Neural progenitor cell (in vitro differentiated cells): ENCODE measurements at places on chromosomes 3 and 15. TPM values are rescaled to one million over a fixed set of nuclear protein-coding genes. Genes with fewer than 3 reads are reported as not detected.

DNA sequence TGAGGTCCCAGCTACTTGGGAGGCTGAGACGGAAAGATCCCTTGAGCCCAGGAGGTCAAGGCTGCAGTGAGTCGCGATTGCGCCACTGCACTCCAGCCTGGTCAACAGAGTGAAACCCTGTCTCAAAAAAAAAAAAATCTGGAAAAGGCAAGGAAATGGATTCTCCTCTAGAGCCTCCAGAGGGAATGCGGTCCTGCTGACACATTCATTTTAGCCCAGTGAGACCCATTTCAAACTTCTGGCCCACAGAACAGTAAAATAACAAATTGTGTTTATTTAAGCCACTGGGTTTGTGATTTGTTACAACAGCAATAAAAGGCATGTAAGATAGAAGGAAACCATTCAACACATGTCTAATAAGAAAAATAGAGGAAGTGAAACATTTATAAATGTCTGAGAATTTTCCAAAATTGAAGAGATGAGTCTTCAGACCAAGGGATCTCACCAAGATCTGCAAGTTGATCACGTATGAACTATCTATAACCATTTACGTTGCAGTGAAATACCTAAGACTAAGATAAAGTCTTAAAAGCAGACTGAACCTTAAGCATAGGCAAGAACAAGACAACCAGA lies at the start of gene HTR3E:
Gene HTR3E, plus strand, starts transcription at position 254 of the 573 bp plus-strand sequence. CDS start 466 bp downstream, outside the sequence.
- DNase-seq, result no peak

GRCh38 chr15:45892182-45892581 lies 257.4 kb downstream of the SQOR start:
- DNase-seq, result no peak

The ZPLD1 gene
- total RNA-seq, result 0.28 and 0.31 TPM in 2 replicates

DNA sequence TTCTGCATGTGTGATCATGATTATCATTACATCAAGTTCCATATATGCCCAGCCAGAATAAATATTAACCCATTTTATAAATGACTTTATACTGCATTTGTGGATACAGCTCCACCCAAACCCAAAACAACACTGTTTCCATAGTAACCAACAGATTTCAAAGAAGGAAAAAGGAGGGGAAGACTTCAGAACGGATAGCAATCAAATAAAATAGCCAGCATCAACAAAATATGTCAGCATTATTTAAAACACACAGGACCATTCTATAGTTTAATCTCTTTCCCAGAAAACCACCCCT lies 114.4 kb downstream of the FOXP1 start:
- DNase-seq, result no peak

GRCh38 chr15:63880744-63881143 lies 47.0 kb upstream of the HERC1 start:
- no peak for DNase-seq

GRCh38 chr15:99850517-99850916 lies 117.3 kb upstream of the LYSMD4 start:
- DNase-seq, result no peak

The GJD2 gene
- not detected in 2 replicates for total RNA-seq

The NUDT16 gene
- 19.1 and 21.9 TPM in 2 replicates for total RNA-seq

The KCNMB2 gene
- total RNA-seq, result 0.12 TPM in 1 of 2 replicates, not detected in the other

DNA sequence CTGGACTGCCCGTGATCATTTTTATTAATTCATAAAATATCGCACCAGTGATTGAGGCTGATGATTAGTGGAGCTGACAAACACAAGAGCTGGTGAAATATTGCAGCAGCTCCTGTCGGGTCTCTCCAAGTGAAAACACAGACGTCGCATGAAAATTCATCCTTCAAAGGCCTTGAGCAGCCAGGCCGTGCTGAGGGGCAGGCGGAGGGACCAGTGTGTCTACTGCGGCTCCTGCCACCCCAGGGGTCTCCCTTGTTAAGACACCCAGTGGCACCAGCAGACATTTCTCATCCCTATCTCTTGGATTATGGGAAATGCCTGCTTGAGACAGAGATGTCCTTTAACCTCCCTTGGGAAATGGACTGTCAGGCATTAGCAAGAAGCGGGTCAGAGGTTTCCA lies 289.4 kb upstream of the TLE3 start:
- no peak for DNase-seq

DNA sequence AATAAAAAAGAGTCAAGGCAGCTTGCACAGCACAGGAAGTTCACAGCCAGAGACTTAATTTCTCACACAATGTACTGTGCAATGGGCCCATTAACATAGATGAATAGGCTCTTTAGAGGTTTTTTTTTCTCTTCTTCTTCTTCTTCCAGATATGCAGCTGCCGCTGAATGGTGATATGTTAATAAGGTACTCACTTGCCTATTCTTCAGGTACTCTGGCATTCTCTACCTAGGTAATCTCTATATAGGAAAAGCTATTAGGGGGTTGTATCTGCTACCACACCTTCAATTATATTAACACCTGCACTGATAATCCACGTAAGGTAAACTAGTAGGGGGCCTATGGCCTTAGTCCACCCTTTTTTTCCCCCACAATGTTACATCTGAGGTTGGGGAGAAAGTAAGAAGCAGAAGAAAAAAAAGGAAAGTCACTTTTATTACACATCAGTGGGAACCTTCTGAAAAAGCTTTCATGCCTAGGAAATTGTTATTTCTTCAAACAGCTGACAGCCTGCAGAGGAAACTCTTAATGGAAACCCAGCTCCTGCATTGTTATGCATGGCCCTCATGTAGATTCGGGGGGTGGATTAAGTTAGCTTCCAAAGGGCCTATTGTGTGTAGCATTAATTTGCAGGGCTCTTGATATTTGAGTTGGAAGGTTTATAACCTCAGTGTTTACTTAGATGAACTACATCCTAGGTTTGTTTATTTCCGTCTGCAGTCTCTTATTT lies 525.5 kb downstream of the ZIC1 start:
- DNase-seq, result peak; percentile 80

GRCh38 chr3:52253314-52254304 lies 8.1 kb downstream of the PPM1M start:
- DNase-seq, result no peak

DNA sequence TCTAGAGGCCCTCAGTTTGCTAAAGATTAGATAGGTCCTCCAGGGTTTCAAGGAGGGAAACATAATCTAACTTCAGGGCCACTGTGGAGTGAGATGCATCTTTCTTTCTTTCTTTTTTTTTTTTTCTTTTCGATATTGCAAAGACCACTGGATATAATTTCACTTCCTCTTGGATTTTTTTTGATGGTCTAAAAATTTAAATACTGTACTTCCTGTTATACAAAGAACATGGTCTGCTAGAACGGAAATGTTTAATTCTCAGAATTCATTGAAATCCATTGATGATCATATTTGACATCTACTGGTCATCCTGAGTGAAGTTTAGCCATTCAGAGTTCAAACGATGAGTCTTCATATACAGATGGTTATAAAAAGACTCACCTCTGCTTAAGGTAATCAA lies 808.8 kb upstream of the LMCD1 start:
- DNase-seq, result no peak

The GOLGA8O gene
- not detected in 2 replicates for total RNA-seq

DNA sequence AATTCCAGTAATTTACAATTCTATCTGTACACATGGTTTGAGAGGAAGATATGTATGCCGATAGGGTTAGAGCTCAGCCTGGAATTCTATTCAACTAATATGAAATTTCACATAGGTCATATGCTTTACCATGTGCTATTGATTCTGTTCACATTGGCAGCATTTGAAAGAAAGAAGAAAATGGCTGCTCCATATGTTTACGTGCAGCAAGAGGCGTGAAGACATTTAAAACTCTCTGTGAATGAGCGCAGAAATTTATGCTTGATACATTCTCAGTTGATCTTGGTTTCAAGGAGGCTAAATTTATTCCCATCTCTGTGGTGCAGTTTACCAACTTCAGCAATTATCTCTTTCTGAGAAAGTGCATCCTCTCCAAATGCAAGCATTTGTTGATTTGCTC lies 478.9 kb downstream of the CNTN4 start:
- no peak for DNase-seq

The HIGD2B gene
- not detected in 2 replicates for total RNA-seq

GRCh38 chr3:155664925-155665695 lies 79.8 kb downstream of the PLCH1 start:
- DNase-seq, result peak; percentile 12

DNA sequence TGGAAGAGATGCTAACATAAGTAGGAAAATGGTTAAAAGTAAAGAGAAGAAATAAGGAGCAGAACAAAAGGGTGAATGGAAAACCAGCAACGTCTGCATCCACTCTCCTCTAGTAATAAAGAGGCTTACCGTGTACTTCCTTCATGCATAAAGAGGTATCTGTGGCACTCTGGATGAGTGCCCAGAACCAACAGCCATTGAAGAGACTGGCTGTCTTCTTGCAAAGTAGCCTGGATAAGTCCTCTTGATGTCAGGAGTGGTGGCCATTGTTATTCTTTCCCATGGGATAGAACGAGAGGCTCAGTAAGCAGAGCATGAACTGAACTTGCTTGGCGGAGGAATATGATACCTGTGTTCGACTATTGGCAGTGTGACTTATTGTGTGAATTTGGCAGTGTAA lies 186.2 kb upstream of the RASGRP1 start:
- DNase-seq, result no peak

DNA sequence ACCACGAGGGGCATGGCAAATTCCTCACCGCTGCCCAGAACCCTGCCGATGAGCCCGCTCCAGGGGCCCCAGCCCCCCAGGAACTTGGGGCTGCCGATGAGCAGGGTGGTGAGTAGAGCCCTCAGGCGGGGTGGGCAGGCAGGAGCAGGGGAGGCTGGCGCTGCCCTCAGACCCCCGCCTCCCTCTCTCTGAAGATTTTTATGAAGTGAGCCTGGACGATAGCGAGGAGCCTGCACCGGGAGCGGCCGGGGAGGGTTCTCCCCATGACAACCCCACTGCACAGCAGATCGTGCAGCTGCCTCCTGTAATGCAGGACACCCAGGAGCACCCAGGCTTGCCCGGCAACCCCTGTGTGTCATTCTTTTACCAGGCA lies 56.7 kb upstream of the UBE2Q2 start:
- no peak for DNase-seq

DNA sequence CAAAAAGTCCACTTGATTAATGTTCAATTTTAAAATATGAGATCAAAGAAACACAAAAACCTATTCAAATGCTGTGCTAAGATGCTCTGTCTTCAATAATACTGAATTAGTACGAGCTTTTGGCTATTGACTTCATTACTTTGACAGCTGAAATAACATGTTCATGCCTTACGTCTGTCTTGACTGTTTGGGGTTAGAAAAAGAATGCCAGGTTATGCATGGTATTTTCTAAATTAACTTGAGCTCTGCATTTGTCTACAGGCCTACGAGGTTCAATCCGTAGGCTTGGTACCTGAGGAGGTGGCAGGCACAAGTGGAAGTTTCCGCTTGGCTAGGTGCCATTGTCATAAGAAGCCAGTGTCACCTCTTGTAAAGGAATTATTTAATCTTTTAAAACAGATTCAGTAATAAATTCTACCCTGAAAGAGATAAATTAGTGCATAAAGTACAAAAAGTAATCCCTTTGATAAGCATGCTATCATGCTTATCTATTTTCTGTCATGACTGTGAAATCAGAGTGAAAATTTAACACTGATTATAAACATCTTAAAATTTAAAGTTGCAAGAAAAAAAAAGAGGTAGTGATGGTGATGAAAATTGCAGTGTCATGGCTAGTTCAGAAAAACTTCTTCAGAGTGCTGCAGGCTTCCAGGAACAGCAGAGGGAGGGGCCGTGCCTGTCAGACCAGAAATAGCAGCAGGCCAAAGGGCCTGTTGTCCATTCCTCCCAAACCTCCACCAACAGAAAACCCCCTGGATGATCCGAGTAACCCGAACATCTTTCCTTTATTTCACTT lies 115.7 kb downstream of the ARRDC4 start:
- no peak for DNase-seq

DNA sequence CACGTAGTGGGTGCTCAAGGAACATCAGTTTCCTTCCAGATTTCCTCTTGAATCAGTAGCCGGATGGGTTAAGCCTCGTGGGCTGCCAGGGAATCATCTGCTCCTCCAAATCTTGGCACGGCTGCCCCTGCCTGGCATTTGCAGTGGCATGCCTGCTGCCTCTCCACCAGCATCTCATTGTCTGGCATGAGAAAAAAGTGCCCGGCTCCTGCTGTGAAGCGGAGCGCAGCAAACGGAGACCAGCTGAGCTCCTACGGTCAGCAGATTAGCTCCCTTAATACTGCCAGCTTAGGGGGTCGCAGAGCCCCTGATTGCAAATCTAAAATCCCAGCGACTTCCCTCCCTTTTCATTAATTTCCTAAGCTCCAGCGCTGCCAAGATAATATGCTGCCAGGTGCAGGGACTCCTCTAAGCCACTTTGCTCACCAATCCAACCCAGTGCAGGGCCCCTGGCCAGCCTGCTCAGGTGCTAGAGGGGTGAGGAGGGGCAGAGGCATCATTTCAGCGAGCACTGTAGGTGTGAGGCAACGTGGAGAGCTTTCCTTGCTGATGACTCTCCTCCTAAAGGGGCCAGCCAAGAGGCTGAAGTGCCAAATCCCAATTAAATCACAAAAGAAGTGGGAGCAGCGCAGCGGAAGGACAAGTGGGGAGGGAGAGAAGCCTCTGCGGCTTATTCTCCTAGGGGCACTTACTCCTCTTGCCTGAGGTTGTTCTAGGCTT lies 49.6 kb upstream of the ST8SIA2 start:
- peak; percentile 84 for DNase-seq

DNA sequence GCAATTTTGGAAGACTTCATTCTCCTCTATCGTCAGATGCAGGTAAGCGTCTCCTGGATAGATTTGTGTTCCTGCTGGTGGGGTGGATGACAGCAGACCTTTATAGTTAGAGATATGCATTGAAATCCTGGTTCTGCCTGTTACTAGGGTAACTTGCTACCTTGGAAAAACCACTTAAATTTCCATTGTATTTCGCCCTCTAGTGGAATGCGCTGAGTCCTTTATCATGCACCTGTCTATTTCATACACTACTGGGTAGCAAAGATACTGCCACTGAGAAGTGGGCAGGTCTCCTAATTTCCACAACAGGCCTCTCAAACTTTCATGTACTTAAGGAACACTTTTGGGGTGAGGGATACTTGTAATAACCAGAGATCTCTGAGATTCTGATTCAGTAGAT lies 209.5 kb upstream of the SUCLG2 start:
- peak; percentile 59 for DNase-seq

DNA sequence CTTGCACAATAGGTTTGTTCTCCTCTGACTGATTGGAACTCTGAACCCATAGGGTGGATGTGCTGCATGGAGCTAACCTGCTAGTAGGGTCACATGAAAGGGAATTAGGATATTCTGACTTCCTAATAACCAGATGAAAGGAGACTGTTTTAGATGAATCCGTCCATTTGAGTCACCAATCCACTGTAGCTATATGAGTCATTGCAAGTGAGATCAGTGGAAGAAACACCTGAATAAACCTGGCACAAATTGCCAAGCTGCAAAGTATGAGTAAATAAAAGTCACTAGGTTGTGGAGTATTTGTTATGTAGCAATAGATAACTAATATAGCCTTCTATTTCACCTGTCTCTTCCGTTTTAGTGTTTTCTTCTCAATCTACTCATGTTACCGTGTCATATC lies 584.4 kb downstream of the PDCD6IP start:
- DNase-seq, result no peak

The PTPN23 gene
- 3.4 and 8.6 TPM in 2 replicates for total RNA-seq

- no peak for DNase-seq
Measured at GRCh38 chr3:36892457-36893136, 52.3 kb downstream of the TRANK1 start.

GRCh38 chr3:109396806-109397205 lies 59.5 kb upstream of the DPPA4 start:
- DNase-seq, result no peak
